Activated CD8-positive, alpha-beta memory T cell treated with anti-CD3 and anti-CD28 coated beads for 1 hour (primary cell): ENCODE measurements at places on chromosomes 3 and 15.

- no peak for DNase-seq
These were observed 1.4 kb downstream of the STARD9 start for GRCh38 chr15:42576776-42577175.

DNA sequence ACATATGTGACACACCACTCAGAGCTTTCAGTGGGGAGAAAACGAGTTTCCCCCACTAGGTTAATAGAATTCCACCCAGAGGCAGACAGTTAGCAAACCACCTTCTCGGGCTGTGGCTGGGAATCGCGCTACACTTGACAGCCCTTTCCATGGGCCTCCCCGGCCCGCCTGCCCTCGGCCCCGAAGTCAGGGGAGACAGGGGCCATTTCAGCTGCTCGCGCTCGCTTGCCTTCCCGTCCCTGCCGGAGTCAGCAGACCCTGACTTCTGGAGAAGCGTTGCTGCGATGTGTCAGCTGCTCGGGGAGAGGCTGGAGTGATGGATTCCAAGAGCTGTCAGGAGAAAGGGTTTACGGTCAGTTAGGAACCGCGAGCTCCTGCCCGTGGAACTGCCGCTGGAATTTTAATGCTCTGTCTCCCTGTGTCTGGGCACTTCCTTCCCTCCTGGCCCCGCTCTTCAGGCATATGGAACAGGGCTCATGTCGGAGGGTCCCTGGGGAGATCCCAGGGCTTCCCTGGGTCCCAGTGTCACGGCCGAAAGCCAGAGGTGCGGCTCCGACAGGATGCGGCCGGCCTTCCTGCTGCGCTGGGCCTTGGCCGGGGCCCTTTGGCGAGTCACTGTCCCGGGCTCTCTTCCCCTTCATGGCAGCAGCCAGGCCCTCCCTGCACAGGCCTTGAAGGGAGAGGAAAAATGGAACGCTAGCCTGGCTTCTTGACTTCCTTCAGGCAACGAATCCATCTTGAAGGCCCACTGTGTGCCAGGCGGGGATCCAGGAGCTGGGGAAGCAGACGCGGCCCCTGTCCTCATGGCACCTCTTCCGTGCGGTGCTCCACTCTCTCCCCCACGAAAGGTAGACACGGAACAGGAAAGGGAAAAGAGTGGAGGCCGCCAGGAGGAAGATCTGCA lies 38.4 kb upstream of the VPS8 start:
- no peak for DNase-seq

GRCh38 chr15:72197460-72198355 lies at the start of gene GRAMD2A:
GRAMD2A (minus strand) TSS chr15:72197787.
- DNase-seq: no peak

- no peak for DNase-seq
These were observed 22.3 kb downstream of the KCNAB1 start for GRCh38 chr3:156142702-156143101.

- no peak for DNase-seq
These were observed 50.7 kb downstream of the TFG start for GRCh38 chr3:100759950-100760349.

DNA sequence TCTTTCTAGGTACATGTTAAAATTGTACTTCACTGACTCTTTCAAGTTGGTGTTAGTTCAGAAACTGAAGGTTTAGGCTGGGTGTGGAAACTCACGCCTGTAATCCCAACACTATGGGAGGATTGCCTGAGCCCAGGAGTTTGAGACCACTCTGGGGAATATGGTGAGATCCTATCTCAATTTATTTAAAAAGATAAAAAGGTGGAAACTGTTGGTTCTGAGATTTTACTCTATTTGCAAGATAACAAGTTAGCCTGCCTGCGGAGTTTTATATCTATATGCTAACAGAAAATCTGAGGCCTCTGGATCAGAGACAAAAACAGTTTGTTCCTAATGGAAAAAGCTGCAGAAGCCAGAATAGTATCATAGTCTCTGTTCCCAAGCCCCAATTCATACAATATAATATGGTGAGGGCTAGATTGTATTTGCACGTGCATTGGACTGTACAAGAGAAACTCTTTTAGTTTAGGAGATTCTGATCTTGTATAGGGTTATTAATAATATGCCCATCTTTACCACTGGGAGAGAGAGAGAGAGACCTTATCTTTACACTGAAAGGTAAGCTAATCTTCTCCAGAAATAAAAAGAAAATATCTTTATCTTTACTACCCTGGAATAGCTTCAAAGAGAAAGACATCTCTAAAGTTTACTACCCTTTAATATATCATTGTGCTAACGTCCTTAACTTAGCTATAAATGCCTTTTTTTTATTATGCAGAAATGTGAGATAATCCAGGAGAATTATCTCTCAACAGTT lies 1267.6 kb downstream of the OTOL1 start:
- no peak for DNase-seq

- no peak for DNase-seq
These were observed 70.0 kb downstream of the MITF start for GRCh38 chr3:69809076-69809835.

DNA sequence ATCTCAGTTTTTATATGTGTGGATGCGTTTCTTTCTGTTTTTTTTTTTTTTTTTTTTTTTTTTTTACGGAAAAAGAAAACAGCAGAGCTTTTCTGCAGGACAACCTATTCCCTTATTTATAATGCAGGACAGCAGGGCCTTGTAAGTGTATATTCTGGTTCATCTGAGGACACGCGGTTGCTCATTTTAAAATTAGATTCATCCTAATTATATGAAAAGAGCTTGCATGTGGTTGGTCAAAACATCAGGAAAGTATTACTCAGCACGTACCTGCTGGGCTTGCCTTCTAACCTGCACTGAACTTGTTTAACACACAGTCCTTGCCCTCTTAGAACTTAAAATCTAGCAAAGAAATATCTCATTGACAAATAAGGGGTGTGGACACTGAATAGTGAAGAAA lies 13.5 kb downstream of the THRB start:
- no peak for DNase-seq

DNA sequence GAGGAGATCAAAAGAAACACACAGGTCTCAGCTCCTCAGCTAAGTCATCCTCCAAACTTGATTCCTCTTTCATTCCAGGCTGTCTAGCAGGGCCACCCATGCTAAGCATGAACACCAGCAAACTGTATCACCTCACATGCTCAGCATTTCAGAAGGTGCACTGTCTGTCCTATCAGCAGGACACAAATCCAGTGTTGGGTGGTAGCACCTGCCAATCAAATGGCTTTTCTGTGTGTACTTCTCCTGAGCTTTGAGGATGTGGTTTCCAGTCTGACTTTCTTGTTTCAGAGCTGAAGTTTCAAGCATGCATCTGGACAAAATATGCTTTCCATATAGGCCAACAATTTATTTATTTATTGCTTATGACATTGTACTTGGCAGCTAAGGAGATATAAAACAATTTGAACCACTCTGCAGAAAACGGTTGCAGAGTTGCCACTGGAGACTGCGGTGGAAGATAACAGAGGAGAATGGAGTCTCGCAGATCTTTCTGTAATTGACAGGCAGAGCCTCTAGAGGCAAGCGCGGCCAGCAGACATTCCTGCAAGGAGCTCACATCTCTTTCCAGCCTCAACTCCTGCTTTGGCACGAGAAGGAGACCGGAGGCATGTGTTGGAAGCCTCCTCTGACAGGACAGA lies 167.1 kb upstream of the WNT5A start:
- no peak for DNase-seq

DNA sequence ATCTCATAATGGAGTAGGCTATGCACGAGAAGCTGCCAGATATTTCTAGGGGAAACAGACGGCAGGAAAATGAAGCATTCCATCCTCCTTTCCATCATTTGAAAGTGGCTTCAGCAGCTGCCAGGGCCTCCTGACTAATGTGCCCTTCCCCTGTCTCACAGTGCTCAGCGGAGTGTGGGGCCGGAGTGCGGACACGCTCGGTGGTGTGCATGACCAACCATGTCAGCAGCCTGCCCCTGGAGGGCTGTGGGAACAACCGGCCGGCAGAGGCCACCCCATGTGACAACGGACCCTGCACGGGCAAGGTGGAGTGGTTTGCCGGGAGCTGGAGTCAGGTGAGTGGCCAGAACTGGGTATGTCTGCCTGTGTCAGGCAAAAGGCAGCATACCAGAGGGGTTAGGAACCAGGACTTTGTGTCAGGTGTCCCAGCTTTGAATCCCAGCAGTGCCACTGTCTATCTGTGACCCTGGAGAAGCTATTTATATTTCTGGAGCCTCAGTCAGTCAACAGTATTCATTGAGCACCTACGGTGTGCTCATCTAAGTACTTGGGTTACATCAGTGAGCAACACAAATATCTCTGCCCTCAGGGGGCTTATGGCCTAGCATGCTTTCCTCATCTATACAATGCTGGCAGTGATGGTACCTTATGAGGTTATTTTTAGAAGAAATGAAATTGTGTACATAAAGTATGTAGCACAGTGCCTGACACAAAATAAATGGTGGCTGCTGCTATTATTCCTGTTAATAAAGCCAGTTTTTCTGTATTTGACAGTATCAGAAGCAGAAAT lies 52.4 kb upstream of the NR2E3 start:
- DNase-seq: no peak

GRCh38 chr15:81373176-81373575 lies 837 bp downstream of the TMC3 start:
- no peak for DNase-seq

DNA sequence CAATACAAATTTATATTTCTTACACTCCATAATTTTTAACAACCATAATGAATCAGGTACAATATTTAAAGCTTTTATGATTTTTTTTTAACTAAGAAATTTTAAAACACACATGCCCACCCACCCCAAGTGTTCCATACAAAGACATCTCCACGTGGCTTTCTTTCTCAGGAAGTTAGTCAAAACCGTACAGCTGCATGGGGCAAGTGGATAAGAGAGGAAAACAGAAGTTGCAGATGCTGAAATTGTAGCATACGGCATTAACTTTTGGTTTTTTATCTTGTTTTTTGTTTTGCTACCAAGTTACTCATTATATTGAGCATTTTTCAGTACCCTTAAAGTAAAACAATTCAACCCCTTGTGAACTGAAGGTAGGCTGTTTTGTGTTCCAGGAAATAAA lies 14.8 kb downstream of the GNB4 start:
- DNase-seq: no peak

GRCh38 chr3:30693470-30694120 lies 87.2 kb downstream of the TGFBR2 start:
- DNase-seq: peak; percentile 12

- no peak for DNase-seq
These were observed 462.8 kb upstream of the DPH6 start for GRCh38 chr15:36008719-36009118.

DNA sequence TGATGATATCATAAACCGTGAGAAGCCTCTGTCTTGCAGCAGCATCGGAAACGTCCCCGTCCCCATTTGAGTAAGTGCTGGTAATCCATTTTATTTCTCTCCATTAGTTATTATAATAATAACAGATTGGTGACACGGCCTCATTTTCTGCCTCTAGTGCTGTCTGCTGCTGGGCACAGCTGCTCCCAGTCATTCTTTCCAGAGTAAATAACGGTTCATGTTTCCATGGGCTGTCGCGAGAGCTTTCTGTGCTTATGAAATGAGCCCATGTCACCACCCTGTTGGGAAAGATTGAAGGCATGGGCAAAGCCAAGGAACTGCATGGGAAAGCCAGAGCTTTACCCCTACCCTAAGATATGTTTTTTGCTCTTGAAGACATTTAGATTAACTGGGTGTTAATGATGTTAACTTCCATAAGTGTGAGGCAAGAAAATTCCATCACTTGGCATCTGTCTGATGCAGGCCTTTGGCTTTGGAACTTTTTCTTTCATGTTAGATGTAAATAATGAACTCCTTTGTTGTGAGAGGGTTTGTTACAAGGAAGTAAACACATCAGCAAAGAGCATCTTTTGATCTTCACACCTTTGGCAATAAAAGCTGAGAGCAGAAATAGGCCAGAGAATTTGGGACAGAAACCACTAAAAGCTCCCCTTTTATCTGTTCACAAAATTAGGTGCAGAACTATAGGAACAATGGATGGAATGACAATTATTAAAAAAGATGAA lies 141.8 kb downstream of the FILIP1L start:
- no peak for DNase-seq

- DNase-seq: no peak
These were observed 347.1 kb upstream of the DNAJC19 start for GRCh38 chr3:181336597-181336996.

DNA sequence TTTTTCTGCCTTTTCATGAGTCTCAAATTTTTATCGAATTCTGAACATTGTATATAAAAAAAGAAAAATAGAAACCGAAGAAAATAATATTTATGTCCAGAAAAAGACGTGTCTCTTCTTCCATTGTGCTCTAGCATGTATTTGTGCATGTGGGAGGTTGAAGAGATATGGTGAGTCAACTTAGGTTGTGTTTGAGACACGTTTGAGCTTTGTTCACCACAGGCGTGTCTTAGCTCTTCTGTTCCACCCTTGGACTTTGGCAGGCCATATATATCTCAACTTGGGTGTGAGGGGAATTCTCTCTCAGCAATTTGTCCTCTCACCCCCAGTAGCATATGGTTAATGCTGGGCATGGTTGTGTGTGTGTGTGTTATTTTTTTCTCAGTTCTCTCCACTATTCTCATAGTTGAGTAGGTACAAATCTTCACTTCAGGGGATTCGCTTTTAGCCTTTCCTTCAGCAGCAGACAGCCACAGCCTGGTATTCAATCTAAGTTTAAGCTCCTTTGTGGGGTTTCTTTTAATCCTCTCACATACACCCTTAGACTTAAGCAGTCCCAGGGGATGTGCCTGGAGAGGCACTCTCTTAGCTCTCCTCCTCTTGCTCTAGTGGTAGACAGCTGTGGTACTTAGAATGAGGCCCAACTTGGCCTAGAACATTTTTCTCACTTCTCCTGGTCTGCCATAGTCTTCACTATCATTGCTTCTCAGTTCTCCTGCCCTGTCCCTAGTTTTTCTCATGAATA lies 286.5 kb upstream of the RBMS3 start:
- no peak for DNase-seq

DNA sequence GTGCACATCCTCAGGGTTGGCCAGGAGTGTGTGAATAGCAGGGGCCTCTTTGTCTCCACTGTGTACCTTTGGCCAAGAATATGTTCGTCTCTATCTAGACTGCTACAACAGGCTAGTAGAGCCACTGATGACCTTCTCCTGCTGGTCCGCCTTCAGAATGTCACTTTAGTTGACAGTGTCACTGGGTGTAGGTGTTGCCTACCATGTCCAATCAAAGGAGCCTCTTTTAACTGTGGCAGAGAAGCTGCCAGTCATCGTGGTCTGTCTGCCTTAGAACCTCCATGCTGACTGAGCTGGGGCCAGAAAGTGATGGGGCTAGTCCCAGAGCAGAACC lies 40.1 kb downstream of the OXSR1 start:
- no peak for DNase-seq
